ENCODE measurements at places on chromosomes 5 and 9.
A peak's percentile ranks its signal among the peaks of the same experiment; 100 is the strongest.

DNA sequence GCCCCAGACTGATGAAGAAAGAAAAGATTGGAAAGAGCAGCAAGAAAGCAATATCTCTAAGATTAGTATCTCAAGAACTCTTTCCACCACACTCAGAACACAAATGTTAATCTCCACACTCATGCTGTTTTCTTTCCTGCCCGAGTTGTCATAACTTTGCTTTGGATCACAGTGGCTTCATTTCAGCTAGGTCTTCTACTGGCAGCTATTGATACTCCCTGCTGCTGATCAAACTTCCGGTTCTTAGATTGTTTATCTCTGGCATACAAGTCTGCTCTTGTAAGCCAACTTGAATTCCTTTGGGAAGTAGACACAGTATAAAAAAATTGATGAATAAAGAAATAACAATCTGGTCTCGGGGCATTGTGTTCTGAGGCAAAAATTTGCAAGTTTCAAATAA is 77.7 kb upstream of the SPEF2 start:
- DNase-seq: no peak

DNA sequence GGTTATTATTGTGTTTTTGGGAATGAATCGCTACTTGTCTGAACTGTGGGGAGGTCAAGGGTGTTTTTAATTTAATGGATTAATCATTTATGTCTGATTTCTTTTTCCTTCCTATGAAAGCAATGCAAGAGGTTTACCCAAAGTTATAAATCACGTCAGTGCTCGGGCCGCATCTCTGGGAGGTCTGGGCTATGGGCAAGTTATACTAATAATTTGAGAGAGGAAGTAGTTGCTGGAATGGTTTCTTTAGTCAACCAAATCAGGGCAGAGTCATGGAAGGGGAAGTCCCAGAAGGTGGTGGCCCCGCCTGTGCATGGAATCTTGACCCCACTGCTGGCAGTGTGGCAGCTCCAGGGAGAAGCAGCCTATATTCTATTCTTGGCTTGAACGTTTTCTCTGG is 180.2 kb downstream of the HSPA4 start:
- DNase-seq: no peak

DNA sequence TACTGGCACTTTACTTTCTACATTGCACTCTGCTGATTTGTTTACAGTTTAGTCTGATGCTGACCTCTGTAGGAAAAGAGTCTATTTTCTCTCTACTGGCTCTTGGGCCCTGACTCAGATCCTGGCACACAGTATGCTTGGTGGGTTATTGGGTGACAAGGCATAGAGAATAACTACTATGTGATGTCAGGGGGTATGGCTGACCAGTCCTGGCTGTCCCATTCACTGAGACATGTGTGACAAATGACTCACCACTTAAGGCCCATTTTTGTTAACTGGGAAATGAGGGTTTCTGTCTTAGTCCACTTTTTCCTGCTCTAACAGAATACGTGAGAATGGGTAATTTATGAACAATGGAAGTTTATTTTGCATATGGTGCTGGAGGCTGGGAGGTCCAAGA is 66.4 kb downstream of the DAPK1 start:
- no peak for DNase-seq

GRCh38 chr9:86072394-86072877 is 26.9 kb downstream of the GOLM1 start:
- DNase-seq: no peak

GRCh38 chr5:116520771-116521170 is 53.9 kb downstream of the SEMA6A start:
- DNase-seq: no peak

- DNase-seq: no peak
These were observed 530 bp downstream of the TMEFF1 start for GRCh38 chr9:100473276-100474081.

- no peak for DNase-seq
These were observed 39.7 kb downstream of the RAPGEF6 start for GRCh38 chr5:131595088-131596033.

- no peak for DNase-seq
These were observed 42.1 kb upstream of the ZNF622 start for GRCh38 chr5:16507716-16508115.

DNA sequence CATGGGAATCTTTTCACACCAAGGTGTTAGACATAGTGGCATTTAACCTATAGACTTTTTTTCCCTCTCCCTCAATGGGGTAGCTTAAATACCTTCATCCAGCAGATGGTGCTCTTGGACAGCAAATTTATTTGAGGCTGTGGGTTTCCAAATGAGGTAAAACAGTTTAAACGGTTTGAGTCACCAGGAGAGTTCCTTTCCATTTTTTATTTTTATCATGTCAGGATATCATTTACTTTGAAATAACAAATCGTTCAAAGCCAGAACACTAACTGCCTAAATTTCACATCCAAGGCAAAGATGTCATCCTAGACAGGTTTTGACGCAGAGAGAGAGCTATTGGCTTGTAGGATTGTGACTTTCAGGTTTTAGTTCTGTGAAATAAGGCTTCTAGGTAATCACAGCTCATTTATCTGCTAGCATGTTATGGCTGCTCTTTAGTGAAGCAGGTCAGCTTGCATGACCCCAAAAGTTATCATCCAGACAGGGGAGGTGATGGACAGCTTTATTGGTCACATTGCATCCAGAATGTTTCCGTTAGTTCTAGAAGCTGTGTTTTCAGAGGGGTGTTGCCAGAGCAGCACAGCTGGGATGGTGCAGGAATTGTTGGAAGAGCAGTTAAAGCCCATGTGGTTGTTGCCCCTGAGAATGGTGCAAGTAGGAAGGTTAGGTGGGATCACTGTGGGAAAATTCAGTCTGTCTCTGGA is 69.8 kb downstream of the KDM4C start:
- DNase-seq: no peak

DNA sequence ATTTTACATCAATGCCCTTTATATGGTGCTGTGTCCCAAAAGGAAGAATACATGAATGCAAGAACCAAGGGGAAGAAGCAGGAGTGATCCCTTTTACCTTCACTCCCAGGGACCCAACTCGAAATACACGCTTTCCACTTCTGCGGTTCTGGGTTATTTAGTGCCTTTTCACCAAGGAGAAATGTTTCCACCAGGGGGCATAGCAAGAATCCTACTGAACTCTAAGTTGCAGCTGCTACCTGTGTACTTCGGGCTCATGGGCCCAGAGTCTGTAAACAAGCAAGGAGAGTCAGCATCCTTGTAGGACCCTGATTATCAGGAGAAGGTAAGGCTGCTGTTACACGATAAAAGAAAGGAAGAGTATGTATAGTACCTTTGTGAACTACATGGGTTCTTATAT is 45.7 kb downstream of the DPYSL3 start:
- DNase-seq: no peak

DNA sequence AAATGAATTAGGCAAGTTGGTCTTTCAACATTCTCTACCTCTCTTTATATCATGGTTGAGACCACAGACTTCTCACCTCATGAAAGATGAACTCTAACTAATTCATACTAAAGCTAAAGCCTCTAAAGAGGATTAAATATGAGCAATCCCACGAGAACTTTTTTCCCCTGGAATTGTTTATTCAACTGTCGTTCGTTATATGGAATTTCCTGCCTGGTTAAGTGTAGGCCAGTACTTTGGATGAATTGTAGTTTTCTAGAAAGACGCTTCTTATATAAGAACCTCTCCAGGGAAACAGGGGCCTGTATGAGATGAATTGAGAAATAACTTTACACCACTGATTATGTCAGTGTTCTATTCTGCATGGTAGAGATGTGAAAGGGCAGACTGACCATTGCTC is 42.9 kb downstream of the PDCD1LG2 start:
- DNase-seq: no peak

- no peak for DNase-seq
These were observed 27.8 kb downstream of the PRLR start for GRCh38 chr5:35202319-35203111.

DNA sequence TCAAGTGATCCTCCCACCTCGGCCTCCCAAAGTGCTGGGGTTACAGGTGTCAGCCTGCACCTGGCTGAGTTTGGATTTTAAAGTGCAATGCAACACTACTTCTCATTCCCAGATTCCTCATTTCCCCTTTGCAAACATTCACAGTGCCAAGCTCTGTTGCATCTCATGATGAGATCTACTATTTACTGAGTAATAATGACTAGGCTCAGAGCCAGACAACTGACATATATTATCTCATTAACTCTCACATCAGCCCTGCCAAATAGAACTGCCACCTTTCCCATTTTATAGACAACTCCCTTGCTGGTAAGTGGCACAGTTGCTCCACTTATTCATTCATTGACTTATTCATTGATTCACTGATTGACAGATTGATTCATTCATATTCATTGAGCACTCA is 7.0 kb downstream of the PDE6A start:
- DNase-seq: peak; percentile 70

DNA sequence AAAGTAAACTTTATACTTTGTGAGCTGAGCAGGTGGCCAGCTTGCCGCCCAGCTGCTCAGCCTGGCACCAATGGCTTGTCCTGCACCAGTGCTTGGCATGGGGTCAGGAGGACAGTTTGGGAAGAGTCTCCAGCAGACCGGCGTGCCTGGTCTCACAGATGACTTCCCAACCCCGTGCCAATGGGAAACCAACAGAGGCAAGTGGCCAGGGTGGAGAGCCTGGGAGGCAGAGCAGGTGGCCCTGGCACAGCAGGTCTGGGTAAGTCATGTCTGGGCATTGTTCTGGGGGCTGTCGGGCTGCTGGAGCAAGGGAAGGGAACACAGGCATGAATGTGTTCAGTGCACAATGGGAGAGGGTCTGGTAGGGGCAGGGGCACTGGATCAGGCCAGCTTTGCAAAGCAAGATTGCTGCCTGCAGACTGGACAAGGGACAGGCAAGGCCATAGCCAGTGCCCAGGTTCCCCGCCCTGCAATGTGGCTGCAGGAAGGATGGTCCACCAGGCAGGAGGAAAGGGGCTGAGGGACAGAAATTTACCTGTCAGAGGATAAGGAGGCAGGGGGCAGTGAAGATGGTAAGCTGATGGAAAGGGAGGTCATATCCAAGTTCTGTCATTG is 76.2 kb upstream of the ALDH1B1 start:
- no peak for DNase-seq

- DNase-seq: no peak
These were observed 25.0 kb upstream of the SPTLC1 start for GRCh38 chr9:92140074-92140753.

DNA sequence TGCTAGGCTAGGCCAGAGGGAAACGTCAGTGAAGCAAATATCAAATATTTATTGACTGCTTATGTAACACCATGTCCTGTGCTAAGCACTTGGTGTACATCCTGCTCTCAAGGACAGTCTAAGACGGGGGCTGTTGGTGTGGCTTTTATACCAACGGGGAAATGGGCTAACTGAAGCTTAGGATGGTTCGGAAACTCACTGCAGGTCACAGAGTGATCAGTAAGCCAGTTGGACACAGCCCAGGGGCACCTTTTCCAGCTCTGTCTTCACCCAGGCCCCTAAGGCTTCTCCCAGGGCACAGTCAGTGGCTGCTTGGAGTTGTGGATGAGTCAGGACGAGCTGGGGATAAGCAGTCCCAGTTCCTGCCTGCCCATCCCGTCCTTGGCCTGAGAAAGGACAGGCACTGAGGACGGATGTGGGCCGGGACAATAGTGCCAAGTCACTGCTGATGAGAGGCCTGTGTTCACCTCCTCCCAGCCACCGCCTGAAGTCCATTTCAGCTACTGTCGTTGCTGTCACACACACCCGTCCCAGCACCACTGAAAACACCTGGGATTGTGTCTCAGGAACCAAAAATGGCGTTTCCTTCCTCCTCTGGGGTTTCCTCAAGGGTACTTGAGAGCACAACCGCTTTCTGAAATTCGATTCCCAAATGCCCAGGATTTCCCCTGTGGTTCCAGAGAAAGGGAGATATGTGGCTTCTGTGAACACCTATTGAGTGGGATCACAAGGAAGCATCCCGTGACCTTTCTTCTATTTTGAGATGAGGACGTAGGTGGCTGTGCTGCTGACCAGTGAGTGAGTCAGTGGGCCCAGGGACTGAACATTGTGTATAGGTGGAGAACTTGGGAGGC is 17.5 kb upstream of the SPRY4 start:
- no peak for DNase-seq

DNA sequence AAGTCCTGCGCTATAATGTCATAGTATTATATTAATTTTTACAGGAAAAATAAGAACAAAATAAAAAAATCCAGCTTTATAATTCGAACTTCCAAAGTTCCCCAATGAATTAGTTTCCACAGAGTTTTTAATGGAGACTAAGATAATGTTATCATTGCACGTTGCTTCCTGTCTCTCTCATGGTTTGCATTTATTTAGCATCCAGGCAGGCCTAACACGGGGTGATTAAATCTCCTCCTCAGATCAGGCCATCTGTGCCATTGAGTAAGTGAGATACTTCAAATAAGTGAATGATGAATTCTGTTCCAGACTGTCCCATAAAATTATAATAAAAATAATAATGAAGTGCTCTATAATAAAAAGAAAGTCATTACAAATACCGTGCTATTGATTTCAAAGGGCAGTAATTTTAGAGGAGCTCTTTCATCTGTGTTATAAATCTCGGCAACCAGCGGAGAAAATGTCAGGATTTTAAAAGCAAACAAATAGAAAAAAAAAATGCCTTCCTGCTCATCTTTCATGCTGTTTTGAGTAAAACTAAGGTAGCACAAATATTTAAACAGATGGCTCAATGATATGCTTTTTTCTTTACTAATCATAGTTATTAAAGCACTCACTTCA is 570.6 kb upstream of the ZNF608 start:
- DNase-seq: no peak

DNA sequence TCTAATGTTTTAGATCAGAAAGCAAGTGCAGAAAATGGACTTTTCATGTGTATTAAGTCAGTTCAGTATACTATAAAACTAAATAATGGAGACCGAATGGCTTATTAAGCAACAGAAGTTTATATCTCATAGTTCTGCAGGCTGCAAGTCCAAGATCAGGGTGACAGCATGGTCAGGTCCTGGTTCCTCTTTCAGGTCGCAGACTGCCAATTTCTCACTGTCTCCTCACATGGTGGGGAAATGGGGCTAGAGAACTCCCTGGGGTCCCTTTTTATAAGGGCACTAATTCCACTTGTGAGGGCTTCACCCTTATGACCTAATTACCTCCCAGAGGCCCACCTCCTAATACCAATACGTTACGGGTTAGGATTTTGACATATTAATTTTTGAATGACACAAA is 48.7 kb downstream of the RICTOR start:
- DNase-seq: no peak

- DNase-seq: no peak
These were observed 355.3 kb downstream of the NR2F1-AS1 start for GRCh38 chr5:93225748-93226147.

GRCh38 chr5:158514986-158515359 is 584.7 kb downstream of the EBF1 start:
- DNase-seq: no peak

- DNase-seq: no peak
These were observed 72.0 kb downstream of the SEMA6A start for GRCh38 chr5:116502616-116503015.

- no peak for DNase-seq
These were observed 511.7 kb downstream of the CDH12 start for GRCh38 chr5:22341406-22341805.

GRCh38 chr5:73522989-73523388 is 24.7 kb downstream of the BTF3 start:
- no peak for DNase-seq

DNA sequence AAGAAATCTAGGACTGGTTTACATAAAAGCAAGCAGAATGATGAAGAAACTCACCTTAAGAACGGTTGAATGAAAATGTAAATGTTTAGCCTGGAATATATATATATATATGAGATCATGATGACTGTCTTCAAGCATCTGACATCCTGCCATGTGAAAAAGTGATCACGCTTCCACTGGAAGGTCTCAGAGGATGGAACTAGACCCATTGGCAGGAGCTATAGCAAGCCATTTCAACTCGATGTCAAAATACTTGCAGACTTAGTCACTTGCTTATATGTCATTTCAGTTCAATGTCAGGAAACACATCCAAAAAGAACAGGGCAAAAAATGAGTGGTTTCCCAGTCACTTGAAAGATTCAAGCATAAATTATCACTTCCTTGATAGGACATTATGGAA is 22.2 kb upstream of the TMEM161B start:
- no peak for DNase-seq

Data from NCI-H187 treated with DMSO at 0.1 percent for 48 hours (cell line).